ENCODE measurements at places on chromosomes 5 and 9.

GRCh38 chr5:165783024-165783423, 2277.6 kb downstream of the MAT2B start:
- no peak for DNase-seq

DNA sequence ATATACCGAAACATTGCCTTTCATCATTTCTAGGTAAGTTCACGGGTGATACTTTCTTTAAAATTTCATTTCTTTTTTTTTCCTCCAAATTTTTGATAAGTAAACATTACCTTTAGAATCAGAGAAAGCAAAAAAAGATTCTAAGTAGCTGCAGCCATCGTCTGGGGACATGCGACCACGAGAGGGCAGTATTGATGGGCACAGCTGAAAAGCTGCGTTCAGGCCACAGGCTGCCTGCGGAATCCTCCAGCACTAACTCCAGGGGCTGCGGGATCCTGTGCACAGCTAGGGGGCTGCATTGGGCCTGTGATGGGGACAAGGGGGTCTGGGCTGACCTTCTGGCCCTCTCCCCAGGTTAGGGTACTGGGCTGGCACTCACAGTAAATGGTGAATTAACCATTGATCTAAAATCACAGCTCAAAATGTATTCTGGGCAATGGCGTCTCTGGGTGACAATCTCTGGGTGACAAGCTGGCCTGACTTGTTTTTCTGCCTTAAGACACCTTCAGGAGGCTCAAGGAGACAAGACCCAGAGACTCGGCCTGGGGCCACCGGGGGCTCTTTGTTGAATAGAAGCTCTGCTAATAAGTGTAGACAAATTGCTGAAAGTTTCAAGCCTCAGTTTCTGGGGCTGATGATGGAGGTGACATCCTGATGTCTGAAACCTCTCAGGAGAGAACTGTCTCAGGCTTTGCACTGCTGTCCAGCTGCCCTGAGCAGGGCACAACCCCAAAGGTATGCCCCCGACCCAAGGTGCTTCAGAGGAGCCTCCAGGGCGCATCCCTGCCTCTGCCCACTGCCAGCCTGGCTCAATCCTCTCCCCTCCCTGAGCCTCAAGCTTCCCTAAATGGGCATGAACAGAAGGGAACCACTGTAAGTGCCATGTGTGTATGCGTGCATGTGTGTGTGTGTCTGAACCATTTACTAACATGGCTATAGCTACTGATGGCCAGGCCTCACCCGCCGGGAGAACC, 44.3 kb upstream of the SARDH start:
- DNase-seq, result peak; percentile 66

DNA sequence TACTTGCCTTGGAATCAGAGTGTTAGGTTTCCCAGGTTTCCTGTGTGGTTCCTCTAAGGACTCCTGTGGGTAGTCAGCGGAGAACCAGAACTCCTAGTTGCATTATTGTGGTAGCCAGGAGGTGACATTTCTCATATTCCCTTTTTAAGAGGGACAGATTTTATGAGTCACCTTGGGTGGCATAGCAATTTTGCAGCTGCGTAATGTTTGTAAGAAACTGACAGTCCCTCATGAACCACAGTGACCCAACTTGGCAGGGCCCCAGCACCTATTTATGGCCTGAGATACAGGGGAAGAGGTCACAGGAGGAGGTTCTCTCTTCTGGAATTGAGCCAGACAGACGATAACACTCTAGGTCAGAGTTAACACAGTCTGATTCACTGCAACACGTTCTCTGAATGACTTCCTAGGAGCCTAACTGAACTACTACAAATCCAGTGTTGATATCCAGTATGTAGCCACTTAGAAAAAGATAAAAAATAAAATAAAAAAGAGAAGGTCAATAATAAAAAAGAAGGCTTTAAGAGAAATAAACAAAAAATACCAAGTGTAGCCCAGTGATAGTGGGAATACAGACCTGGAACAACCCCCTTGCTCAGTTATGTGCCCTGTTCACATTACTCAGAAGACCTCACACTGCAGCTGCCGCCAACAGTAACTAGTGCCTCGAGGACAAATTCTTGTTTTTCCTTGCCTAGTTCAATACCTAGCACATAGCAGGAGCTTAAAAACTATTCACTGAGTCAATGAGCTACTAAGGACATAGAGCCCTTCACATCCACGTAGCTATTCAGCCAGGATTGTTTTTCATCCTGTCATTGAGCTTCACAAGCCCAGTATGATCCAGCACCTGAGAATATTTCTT, 50.7 kb upstream of the VLDLR start:
- DNase-seq, result peak; percentile 20

DNA sequence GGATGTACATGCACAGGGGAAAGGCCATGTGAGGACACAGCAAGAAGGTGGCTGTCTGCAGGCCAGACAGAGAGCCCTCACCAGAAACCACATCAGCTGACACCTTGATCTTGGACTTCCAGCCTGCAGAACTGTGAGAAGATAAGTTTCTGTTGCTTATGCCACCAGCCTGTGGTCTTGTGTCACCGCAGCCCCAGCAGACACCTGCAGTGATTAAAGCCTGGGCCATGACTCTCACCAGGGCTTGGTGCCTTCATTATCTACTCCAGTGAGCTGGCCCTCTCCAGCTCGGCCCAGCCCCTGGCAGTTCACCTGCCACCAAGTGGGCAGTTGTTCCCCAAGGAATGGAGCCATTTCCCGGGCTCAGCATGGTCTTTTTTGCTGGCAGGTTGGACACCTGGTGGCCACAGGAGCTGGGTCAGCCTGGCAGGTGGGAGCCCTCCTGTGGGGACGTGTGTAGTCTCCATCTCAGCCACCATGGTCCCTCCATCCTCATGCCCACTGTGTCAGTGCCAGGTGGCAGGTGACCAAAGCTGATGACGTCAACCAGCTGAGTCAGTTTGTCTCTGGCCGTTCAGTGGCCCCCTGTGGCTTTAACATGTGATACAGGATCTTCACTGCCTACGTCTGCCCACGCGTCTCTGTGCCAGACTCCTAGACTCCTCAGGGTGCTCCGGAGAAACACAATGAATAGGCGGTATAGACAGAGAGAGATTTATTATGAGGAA, 99.9 kb upstream of the PPP1R26 start:
- DNase-seq, result no peak

DNA sequence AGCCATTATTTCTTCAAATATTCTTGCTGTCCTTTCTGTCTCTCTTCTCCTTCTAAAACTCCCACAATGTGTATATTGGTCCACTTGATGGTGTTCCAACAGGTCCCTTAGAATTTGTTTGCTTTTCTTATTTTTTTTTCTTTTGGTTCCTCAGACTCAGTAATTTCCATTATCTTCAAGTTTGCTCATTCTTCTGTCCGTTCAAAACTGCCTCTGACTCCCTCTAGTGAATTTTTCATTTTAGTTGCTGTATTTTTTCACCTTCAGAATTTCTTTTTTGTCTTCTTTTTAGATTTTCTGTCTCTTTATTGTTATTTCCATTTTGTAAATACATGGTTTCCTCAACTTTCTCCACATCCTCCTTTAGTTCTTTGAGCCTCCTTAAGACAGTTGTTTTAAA, 6.4 kb upstream of the SRP19 start:
- DNase-seq, result no peak

GRCh38 chr9:71690063-71690688, 78.1 kb downstream of the CEMIP2 start:
- DNase-seq, result no peak

DNA sequence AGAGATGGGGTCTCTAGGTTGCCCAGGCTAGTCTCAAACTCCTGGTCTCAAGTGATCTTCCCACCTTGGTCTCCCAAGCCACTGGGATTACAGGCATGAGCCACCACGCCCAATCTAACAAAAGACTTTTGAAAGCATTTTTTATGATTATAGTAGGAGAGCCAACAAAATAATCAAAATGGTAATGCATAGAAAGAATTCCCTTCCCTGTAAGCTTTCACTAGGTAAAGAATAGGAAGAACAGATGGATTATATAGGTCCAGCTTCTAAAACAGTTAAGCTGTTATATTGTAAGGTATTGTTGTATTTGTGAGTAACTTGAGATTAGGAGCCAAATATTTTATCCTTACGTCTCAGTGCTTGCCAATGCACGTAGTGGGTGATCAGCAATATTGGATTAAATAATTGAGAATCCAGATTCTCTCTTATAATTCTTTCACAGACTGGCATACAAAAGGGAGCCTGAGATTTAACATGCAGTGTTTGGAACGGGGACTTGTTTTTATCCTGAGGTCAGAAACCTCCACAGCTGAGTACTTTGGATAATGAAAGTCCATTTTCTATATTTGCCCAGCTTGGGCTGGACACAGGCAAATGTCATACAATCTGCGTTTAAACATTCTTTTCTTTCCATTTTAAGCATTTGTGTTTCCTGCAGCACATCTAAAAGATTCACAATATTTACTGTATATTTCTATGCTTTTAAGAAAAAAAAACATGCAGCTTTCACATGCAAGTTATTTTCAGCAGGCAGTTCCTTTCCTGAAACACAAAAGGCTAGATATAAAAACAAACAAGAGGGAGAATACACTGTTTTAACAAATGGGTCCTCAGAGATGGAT, 238.4 kb downstream of the ARRDC3 start:
- DNase-seq, result no peak

DNA sequence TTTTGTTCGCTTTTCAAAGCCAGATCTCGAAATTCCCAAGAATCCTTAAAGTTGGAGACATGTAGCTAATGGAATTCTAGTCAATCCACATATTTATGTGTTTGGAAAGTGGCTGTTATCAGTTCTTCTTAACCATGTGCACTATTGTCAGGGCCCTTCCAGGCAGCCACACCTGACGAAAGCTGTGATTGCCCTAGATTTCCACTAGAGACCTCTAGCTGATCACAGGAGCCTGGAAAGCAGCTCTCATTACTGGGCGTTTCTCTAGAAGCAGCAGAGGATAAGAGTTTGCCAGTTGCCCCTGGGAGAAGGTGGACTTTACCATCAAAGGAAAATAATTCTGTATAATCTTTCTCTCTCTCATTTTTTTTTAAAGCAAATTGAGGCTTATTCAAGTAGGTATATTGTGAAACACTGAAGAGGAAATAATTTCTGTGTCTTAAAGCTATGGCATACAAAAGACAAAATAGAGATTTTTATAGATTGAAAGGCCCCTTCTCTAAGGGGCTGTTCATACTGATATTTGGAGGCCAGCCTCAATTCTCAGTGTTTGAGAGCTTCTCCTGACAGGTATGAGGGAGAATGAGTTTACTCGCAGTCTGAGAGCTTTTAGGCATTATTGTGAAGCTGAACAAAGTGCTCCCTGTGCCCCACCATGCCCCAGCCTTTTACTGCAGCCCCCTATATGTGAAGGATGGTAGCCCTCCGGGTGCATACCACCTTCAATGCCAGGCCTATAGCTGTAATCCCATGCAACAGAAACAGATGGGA, 405.4 kb upstream of the ACTBL2 start:
- DNase-seq, result no peak

- DNase-seq, result no peak
These were observed 51.2 kb downstream of the GDA start for GRCh38 chr9:72200452-72200851.

GRCh38 chr5:83475391-83475863, 3.9 kb downstream of the VCAN start:
- no peak for DNase-seq

- DNase-seq, result no peak
These were observed 4.4 kb downstream of the CEP72 start for GRCh38 chr5:616484-617039.

GRCh38 chr5:5341531-5342292, 80.8 kb upstream of the ICE1 start:
- no peak for DNase-seq

DNA sequence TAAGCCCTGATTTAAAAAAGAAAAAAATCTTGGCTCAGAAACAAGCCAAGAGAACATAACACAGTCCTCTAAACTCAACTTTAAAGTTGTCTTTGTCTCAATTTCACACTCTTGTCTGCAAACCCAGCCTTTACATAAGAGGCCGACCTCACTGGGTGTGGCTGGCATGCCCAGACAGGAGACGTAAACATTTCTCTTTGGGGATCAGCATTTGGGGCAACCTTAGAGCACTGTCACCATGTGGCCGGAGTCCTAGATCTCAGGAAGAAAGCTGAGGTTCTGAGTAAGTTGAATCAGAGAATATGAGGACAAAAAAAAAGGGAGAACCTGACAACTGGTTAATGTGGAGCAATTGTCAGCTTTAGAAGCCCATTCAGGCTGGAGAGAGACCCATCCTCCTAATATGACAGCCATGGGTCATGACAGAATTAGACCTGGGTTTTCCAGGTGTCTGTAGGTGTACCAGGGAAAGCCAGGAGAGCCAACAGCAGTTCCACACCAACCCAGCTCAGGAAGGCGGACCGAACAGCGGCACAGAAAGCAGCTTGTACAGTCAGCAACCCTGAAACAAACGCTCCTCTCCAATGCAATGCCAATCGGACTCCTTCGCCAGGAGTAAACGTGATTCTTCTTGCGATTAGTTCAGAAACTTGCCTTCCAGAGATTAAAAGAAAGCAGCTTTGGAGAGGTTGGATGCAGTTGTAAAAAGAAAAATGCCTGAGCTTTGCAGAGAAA, 97.9 kb upstream of the MAP3K1 start:
- no peak for DNase-seq

DNA sequence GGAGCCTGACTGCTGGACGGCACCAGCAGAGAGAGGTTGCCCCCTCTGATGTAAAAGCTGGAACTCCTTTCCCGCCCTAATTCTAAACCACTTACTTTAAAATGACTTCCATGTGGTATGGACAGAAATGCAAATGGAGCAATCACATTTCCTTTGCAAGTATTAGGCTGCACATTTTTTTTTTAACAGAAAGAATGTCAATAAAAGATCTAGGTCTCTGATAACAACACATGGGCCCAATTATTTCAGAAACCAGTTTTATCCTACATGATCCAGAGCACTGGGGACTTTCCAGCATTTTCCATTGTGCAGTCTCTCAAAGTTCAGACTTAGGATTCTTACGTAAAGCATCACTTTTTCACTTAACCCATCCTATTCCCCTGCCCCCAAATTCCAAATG, 203.7 kb downstream of the NXNL2 start:
- DNase-seq, result no peak

DNA sequence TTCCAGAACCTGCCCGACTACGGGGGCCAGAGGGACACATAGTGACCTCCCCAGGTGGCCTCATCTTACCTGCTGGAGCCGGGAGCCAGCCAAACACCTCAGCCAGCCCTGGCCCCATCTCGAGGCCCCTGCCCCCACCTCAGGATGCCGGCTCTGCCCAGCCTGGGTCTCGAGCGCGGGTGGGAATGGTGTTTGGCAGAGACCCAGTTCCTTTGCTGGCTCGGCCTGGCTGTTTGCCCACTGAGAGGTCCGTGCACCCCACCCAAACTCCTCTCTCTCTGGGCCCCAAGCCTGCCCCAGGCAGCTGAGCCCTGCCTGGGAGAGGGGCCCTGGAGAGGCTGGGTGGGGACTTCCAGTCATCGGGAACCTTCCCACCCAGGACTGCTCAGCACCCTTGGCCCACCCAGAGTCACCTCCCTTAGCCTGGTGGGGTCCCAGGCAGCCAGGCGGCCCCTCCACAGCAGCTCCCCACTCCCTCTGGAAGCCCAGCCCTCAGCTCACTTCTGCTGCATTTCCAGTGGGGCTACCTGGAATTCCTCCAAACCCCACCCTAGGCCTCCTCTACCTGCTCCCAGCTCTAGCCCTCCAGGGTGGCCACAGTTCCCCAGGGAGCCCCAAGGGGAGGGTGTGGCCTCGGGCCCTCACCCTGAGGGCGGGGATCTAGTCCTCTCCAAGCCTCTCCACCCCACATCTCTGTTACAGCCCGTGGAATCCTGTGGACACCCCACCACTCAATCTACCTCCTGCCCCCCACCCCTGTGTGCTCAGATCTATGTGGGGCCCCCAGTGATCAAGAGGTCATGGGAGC, 42.4 kb upstream of the UBAC1 start:
- DNase-seq, result no peak

GRCh38 chr9:133005957-133006356, 24.8 kb upstream of the GTF3C5 start:
- DNase-seq, result no peak

Measured in stimulated activated CD4-positive, alpha-beta T cell treated with anti-CD3 and anti-CD28 coated beads, Interleukin-12 subunit alpha, Interleukin-12 subunit beta, amount 100 ng/mL, for 24 hours (primary cell).